DMS53 (cell line): ENCODE measurements at places on chromosomes 11 and 22.

DNA sequence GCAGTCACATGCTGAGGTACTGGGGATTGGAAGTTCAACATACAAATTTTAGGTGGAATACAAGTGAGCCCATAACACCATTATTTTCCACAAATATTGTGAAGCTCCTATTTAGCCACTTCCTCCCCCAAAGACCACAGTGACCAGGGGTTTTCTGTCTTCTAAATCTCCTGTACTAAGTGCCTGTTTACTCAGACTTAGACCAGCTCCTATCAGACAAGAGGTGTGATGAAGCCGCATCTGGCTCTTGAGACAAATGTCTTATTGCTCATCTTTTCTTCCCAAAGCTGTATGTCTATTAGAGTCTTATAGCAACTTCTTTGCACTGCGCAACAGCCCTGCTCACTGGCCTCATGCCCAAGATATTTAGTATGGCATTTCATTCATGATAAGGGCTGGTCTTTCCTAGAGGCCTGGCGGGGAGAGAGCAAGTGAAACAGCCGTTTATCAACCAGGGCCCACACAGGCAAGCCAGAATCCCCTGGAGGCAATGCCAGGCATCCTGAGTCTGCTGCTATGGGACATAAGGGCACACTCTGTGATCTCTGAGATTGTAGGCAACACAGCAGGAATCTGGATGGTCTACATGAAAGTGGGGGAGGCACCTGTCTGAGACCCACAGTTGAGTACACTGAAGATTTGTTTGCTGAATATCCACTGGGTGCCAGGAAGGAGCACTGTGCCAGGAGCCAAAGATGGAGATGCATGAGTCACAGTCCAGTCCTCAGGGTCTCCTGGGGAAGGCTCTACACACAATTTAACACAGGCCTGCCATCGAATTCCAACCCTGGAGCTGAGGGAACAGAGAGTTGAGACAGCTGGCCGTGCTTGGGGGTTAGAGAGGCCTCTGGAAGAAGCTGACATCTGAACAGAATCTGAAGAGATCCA, 78.5 kb upstream of the NCAM1 start:
- DNase-seq, result no peak

DNA sequence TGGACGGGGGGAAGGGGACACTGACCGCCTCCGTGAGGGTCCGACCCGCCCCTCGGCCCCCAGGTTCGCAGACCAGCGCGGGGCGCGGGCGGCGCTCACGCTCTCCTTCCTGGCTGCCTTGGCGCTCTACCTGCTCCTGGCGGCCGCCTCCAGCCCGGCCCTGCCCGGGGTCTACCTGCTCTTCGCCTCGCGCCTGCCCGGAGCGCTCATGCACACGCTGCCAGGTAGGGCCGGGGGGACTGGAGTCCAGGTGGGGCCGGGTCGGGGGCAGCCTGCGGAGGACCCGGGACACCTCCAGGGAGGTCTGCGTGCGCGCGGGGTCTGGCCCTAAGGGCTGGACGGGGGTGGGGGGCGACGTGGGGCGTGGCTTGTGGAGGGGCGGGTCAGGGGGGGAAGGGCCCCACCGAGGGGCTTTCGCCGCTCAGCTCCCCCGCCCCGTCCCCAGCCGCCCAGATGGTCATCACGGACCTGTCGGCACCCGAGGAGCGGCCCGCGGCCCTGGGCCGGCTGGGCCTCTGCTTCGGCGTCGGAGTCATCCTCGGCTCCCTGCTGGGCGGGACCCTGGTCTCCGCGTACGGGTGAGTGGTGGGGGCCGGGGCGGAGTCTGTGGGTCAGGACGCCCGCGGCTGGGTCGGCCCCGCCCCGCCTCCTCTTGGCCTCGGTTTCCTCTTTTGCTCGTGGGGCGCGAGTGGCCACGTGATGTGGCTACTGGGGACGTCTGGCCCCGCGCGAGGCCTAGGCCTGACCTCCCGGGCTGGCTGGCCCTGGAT, 19.9 kb downstream of the PHLDA2 start:
- DNase-seq, result no peak

- DNase-seq, result no peak
These were observed 25.5 kb downstream of the UVRAG start for GRCh38 chr11:75840522-75840921.

DNA sequence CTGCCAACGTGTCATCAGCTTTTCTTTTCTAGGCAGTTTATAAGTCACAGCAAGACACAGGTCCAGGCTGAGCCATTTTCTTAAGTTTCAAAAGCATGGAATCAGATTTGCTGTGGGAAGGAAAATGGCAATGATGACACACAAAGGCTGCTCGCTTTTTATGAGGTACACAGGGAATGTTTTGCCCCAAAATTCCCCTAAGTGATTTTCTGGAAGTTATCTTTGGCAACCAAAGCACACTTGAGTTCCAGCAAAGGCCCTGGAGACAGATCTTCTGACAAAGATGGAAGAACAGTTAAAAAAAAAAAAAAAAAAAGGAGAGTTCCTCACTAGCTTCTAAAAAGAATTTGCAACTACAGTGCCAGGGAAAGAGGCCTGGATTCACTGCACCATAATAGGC, 260.8 kb downstream of the LARGE1 start:
- DNase-seq, result no peak

DNA sequence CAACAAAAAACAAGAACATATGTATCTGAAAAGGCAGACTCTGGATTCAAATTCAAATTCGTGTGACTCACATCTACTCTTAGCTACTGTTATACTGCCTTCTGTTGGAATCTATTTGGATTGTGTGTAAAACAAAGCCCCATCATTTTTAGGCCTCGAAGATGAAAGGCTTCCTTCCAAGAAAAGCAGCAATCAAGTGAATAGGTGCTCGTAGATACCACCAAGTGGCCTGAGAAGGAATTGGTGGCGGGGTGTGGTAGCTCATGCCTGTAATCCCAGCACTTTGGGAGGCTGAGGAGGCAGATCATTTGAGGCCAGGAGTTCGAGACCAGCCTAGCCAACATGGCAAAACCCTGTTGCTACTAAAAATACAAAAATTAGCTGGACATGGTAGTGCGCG, 4.2 kb downstream of the GRAMD1B start:
- peak; percentile 16 for DNase-seq
